Dorsolateral prefrontal cortex (tissue), 122 donors: ENCODE measurements at places on chromosomes 5 and 9.

DNA sequence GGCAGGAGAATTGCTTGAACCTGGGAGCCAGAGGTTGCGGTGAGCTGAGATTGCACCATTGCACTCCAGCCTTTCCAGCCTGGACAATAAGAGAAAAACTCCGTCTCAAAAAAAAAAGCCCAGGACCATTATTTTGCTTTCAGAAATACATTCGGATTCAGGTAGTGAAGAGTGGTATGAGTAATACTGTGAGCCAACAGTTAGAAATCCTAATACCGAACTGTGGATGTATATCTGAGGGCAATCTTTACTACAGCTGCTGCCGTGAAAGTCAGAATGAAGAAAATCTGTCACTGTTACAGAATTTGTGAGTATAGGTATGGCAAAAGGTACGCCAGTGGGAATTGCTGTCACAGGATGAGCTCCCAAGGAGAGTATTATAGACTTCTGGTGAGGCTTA is 3.4 kb upstream of the CDK7 start:
- no peak for DNase-seq

- DNase-seq: no peak
Observed at GRCh38 chr5:91373600-91373999, 9.5 kb downstream of the ARRDC3 start.

DNA sequence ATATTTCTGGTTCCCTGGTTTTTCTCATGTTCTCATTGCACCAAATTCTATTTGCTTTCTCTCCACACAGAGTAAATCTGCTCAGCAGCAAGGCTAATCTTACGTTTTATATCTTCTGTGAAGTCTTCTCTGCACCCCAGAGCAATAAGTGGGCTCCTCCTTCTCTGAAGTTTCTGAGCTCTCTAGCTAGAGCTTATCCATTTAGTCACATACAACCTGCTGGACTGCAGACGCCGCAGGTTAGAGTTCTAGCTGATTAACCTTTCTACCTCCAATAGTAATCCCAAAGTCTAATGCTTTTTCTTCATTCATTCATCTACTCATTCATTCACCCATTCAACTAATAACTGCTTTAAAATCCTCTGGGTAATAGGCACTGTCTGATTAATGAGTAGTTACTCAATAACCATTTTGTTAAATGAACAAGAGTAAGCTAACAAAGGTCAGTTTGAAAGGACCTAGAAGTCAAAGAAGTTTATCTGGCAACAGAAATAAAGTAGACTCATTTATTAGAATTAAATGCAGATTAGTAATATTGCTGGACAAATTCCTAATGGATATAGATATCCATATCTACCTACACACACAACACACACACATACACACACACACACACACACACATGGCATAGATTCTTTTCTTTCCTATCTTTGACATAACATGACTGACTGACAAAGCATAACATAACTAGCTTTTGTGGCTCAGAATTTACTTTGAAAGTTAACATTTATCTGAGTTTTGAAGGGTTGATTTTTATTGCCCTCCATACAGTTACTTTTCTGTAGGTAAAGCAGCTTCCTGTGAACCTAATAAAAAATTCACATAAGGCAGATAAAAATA is 984.6 kb upstream of the SEMA6A start:
- no peak for DNase-seq

GRCh38 chr5:26942481-26942880 is 95.9 kb downstream of the CDH9 start:
- DNase-seq: no peak

GRCh38 chr9:135505406-135506187 is 5.1 kb downstream of the MRPS2 start:
- no peak for DNase-seq

GRCh38 chr5:107531308-107531707 is 139.4 kb downstream of the EFNA5 start:
- DNase-seq: no peak

GRCh38 chr9:37290940-37291485 is 131.5 kb upstream of the GRHPR start:
- DNase-seq: no peak

GRCh38 chr5:60673334-60673733 is 26.6 kb downstream of the DEPDC1B start:
- no peak for DNase-seq

- DNase-seq: no peak
Observed at GRCh38 chr5:177430972-177431316, 4.5 kb downstream of the GRK6 start.

- no peak for DNase-seq
Observed at GRCh38 chr5:120140501-120140900, 323.6 kb upstream of the PRR16 start.

DNA sequence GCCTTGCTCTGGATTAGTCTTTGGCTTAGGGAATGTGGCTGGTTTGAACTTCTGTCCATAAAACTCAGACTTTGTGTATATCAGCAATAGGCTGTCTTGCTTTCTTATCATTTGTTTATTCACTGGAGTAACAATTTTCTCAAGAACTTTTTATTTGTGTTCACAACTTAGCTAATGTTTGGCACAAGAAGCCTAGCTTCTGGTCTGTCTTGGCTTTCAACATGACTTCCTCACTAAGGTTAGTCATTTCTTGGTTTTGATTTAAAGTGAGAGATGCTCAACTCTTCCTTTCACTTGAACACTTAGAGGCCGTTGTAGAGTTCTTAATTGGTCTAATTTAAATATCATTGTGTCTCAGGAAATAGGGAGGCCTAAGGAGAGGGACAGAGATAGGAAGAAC is 4.9 kb downstream of the FBXO38 start:
- DNase-seq: no peak

DNA sequence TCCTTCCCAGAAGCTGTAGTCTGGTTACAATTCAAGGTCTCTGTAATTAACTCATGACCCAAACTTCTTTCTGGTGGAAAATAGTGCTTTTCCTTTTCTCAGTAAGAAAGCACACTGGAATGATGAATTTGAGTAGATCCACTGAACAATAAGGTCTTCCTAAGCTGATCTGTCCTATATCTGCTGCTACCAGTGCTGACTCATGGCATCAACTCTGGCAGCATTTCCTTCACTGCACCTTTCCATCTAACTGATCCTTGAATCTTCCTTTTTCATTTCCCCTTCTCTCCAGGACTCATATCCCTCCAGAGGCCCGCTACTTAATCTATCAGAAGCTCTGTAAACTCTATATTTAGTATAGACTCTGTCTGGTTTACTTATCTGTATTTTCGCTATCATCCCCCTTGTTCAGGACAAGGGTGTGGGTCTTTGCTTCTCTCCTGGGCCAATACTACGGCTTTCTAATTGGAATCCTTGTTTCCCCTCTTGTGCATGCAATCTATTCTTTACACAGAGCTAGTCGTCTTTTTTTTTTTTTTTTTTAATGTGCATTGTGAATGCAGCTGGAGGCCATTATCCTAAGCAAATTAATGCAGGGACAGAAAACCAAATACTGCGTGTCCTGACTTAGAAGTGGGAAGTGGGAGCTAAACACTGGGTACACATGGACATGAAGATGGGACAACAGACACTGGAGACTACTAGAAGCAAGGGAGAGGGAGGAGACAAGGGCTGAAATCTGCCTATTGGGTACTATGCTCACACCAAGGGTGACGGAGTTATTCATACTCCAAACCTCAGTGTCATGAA is 192.2 kb upstream of the RPS23 start:
- no peak for DNase-seq

- no peak for DNase-seq
Observed at GRCh38 chr9:14424983-14425382, 111.0 kb upstream of the NFIB start.

GRCh38 chr9:38185647-38186403 is 116.8 kb upstream of the SHB start:
- no peak for DNase-seq

DNA sequence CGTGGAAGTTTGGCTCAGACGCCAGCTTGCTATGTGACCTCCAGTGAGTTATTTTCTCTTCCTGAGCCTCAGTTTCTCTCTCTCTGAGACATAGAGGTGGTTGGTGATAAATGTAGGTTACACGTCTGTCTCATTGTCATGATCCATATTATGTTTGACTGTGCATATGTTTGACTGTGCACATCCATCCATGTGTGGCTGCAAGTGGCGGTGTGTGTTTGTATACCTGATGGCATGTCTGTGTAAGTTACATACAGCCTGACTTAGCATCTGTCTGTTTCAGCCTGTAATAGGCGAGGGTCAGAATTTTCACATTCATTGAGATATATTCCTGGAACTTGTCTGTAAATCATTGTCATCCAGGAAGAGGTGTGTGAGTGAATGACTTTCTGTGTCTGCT is 3.3 kb downstream of the SPARC start:
- DNase-seq: no peak

GRCh38 chr5:159249158-159249557 is 13.9 kb upstream of the UBLCP1 start:
- DNase-seq: no peak

- peak; percentile 67 for DNase-seq
Observed at GRCh38 chr5:68962757-68963484, 130.9 kb upstream of the SLC30A5 start.

DNA sequence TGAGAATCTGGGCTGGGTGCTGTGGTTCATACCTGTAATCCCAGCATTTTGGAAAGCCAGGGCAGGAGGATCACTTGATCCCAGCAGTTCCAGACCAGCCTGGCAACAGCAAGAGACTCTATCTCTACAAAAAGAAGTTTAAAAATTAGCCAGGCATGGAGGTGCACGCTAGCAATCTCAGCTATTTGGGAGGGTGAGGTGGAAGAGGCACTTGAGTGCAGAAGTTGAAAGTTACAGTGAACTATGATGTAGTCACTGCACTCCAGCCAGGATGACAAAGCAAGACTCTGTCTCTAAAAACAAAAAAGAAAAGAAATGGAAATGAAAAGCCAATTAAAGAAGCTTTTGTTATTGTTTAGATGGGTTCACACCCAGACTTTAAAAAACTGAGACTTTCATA is 131.6 kb upstream of the RASA1 start:
- DNase-seq: no peak

- no peak for DNase-seq
Observed at GRCh38 chr9:8365029-8365428, 565.5 kb upstream of the DMAC1 start.

GRCh38 chr9:123454361-123454760 is 98.4 kb downstream of the CRB2 start:
- peak; percentile 12 for DNase-seq

- DNase-seq: no peak
Observed at GRCh38 chr9:124412228-124412575, 3.0 kb downstream of the PSMB7 start.

DNA sequence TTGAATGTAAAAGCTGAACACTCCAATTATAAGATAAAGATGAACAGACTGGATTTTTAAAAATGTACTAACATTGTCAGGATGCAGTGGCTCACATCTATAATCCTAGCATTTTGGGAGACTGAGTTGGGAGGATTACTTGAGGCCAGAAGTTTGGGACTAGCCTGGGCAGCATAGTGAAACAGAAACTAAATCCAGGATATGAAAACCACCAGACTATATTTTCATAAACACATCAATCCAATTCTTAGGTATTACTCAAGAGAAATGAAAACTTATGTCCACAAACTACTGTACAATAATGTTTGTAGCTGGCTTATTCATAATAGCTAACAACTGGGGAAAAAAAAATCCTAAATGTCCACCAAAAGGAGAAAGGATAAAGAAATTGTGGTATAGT is 26.8 kb upstream of the NAA35 start:
- no peak for DNase-seq

GRCh38 chr5:65508978-65509377 is 27.3 kb upstream of the ADAMTS6 start:
- no peak for DNase-seq

GRCh38 chr9:115880221-115880885 is 273.2 kb upstream of the PAPPA start:
- DNase-seq: no peak

GRCh38 chr5:104267320-104268015 is 704.9 kb upstream of the NUDT12 start:
- DNase-seq: no peak

- no peak for DNase-seq
Observed at GRCh38 chr5:81425569-81425968, 31.6 kb upstream of the ACOT12 start.

GRCh38 chr5:44511596-44511995 is 122.4 kb upstream of the FGF10 start:
- no peak for DNase-seq

DNA sequence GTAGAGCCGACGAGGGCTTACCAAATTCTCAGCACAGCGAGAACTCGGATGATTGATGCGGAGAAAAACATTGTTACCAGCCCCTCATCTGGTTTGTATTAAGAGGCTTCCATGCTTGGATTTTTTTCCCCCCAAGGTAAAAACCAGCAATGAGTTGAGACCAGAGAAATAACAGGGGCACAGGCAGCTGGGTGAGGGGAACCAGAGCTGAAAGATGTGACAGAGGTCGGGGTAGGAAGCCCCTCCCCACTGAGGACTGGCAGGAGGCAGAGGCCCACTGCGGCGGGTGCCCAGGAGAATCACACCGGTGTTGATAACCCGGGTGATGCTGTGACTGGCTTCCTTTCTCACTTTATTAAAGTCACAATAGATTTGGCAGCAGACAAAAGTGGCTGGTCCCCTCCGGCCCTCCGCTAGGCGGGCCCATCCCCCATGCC is 116.5 kb upstream of the PHYKPL start:
- DNase-seq: no peak

DNA sequence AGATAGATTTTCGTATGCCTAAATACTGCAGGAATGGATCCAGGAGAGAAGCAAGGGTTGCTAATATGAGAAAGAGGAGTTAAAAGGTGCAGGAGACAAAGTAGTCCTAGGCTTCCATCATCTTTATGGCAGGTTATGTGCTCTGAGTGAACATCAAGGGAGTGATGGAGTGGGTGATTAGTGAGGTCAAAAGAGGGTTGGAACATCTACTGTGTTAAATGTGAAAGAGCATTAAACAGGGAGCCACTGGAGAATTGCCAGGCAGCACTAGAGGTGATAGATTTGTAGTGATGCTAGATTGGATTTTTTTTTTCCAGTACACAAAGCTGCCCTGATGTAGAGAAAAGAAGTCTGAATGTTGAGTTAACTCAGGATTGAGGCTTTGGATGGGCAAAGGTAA is 199.3 kb downstream of the NMUR2 start:
- DNase-seq: no peak
